ENCODE measurements at places on chromosomes 13 and 19. TPM values are rescaled to one million over a fixed set of nuclear protein-coding genes. Genes with fewer than 3 reads are reported as not detected.

DNA sequence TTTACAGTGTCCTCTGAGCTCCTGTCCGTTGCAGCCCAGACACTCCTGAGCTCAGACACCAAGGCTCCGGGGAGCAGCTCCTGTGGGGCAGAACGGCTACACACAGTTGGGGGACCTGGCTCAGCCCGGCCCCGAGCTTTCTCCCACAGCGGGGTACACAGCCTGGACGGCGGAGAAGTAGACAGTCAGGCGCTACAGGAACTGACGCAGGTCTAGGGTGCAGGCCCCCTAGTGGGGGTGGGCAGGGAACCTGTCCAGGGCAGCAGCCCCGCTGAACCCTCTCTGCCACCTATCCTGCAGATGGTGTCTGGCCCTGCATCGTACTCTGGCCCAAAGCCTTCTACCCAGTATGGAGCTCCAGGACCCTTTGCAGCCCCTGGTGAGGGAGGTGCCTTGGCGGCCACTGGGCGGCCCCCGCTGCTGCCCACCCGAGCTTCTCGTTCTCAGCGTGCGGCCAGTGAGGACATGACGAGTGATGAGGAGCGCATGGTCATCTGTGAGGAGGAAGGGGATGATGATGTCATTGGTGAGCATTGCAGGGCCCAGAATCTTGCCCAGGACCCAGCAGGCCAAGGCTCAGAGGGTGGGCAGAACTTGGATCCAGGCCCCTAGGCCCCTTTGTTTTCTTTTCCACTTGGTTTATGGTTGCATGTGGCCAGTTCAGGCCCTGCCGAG lies 12.9 kb upstream of the PRR19 start:
- no peak for DNase-seq
- H3K27ac ChIP-seq = no peak overlapping the region
- H3K4me1 ChIP-seq = peaks cover 26% of the 10 kb centered on the region
- peaks cover 69% of the 10 kb centered on the region for H3K36me3 ChIP-seq

GRCh38 chr13:37934339-37935191 lies 65.0 kb upstream of the TRPC4 start:
- no peaks in the 10 kb centered on the region for H3K36me3 ChIP-seq
- H3K27ac ChIP-seq = peak overlapping the region; percentile 31
- H3K27me3 ChIP-seq = no peaks in the 10 kb centered on the region
- H3K4me1 ChIP-seq = no peaks in the 10 kb centered on the region
- peak overlapping the region; percentile 20 for H3K4me3 ChIP-seq

DNA sequence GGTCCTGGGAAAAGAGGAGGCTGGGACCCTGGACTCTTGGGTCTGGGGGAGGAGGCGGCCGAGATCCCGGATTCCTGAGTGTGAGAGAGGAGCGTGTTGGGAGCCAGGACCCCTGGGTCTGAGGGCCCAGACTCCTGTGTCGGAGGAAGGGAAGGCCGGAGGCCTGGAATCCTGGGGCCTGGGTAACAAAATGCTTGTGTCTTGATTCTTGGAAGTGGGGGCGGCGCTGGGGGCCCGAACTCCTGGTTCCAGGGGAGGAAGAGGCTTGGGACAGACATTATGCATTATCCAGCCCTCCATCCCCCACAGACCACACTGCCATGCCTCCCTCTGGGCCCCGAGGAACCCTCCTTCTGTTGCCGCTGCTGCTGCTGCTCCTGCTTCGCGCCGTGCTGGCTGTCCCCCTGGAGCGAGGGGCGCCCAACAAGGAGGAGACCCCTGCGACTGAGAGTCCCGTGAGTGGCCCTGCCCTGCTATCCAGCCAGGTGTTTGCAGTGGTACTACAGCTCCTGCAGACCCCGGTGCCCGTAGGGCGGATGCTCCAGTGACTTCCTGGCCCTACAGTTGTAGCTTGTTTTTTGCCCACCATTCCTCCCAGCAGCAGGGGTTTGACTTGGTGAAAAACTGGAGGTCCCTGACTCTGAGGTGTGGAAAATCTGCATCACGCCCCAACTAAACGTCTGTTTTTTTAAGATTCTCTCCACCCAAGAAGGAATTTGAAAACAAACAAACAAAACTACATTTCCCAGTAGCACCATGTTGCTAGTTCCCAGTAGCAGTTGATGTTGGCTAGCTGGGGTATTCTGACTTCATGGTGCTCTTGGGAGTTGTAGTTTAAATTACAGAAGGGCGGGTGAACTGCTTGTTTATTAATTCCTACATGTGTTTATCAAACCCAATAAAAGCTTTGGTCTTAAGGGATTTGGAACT lies 630 bp downstream of the NUCB1 start:
- peak overlapping the region; percentile 96 for H3K4me3 ChIP-seq
- H3K27me3 ChIP-seq = no peaks in the 10 kb centered on the region
- no peak for DNase-seq

Gene SLITRK6
- 0.47 TPM for total RNA-seq

- no peaks in the 10 kb centered on the region for H3K27me3 ChIP-seq
- no peaks in the 10 kb centered on the region for H3K36me3 ChIP-seq
- no peak overlapping the region for H3K4me3 ChIP-seq
- H3K27ac ChIP-seq = no peak overlapping the region
Measured at GRCh38 chr19:6406401-6406800, 13.4 kb upstream of the GTF2F1 start.

Gene ZNF415
- 14.1 TPM for total RNA-seq

Gene KLK11
- total RNA-seq = 24.4 TPM
